ENCODE measurements at places on chromosomes 6 and 20. TPM values are rescaled to one million over a fixed set of nuclear protein-coding genes. Genes with fewer than 3 reads are reported as not detected.
A peak's percentile ranks its signal among the peaks of the same experiment; 100 is the strongest.

GRM1 gene
- total RNA-seq, result not detected

DEFB118 gene
- total RNA-seq, result not detected

MYLK4 gene
- 1.0 TPM for total RNA-seq

LRRC73 gene
- total RNA-seq, result not detected

CLPSL2 gene
- not detected for total RNA-seq

DNA sequence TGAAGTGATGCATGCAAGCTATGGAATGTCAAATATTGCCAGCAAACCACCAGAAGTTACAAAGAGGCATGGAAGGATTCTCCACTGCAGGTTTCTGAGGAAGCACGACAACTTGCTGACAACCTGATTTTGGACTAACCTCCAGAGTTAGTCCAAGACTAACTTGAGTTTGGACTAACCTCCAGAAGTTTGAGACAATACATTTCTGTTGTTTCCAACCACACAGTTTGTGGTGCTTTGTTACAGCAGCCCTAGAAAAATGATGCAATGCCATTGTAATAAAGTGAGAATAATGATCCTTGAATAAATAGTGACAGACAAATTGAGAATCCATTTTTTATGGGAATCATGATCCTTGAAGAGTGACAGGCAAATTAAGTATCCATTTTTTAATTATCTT is 169.9 kb upstream of the HDDC2 start:
- H3K27me3 ChIP-seq, result no peaks in the 10 kb centered on the region
- H3K36me3 ChIP-seq, result no peaks in the 10 kb centered on the region
- H3K4me1 ChIP-seq, result no peaks in the 10 kb centered on the region
- DNase-seq, result no peak
- H3K27ac ChIP-seq, result no peak overlapping the region
- no peak overlapping the region for H3K4me3 ChIP-seq

DNA sequence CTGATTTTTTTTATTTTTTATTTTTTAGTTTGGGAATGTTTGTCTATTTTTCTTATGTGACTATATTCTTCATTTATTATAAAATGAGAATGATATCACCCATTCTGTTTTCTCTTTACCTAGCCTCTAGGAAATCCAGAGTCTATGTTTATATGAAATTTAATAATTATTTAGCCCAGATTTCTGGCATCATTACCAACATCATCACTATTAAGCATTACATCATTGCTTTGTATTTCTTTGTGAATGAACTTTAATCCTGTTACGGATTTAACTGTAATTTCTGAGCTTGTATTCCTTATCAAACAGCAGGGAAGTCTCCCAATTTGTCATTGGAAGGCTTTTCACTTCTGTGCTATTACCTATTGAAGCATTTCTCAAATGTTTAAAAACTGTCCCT is 72.7 kb upstream of the NOX3 start:
- peaks cover 4% of the 10 kb centered on the region for H3K4me1 ChIP-seq
- no peak overlapping the region for H3K27ac ChIP-seq
- DNase-seq, result no peak
- H3K36me3 ChIP-seq, result no peaks in the 10 kb centered on the region

DNA sequence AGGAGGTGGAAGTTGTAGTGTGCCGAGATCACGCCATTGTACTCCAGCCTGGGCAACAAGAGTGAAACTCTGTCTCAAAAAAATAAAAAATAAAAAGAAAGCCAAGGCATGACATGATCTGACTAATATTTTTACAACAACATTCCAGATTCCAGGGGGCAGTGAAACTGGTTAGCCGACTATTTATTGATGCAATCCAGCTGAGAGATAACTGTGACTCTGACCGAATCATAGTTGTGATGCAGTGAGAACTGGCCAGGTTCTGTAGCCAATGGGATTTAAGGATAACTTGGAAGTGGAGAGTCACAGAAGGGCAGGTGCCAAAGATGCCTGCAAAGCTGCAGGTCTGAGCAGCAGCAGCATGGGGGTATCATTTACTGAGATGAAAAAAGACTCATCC is 82.9 kb upstream of the TSHZ2 start:
- no peaks in the 10 kb centered on the region for H3K27me3 ChIP-seq
- H3K4me1 ChIP-seq, result no peaks in the 10 kb centered on the region
- no peaks in the 10 kb centered on the region for H3K36me3 ChIP-seq
- no peak overlapping the region for H3K4me3 ChIP-seq
- H3K27ac ChIP-seq, result no peak overlapping the region

DNA sequence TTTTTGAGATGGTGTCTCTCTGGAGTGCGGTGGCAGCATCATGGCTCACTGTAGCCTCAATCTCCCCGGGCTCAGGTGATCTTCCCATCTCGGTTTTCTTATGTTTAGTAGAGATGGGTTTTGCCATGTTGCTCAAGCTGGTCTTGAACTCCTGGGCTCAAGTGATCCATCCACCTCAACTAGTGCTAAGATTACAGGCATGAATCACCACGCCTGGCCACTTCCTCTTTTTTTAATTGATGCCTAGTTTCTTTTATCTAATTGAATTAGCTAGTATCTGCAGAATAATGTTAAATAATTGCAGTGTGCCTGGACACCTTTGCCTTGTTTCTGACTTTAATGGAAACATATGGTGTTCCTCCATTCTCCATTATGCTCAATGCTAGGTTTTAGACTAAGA is 38.4 kb upstream of the SLC22A16 start:
- no peaks in the 10 kb centered on the region for H3K27me3 ChIP-seq
- no peak overlapping the region for H3K27ac ChIP-seq
- no peaks in the 10 kb centered on the region for H3K4me1 ChIP-seq
- no peak for DNase-seq
- H3K4me3 ChIP-seq, result no peak overlapping the region
- H3K36me3 ChIP-seq, result no peaks in the 10 kb centered on the region

DNA sequence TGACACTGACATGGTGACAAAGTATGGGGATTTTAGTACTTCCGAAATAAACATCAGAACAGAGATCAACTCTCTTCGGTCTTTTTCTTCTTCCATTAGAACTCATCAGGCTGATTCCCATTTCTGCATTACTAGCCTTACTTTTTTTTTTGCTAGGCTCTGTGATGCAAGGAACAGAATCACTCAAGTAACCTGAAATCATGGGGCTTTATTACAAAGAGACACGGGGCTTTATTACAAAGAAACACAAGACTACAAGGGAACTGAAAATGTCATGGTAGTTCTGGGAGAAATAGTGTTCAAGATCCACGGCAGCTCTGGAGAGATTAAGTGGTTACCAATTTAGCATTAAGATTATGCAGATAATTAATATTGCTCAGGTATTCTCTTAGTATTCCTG is 11.6 kb downstream of the SOX4 start:
- H3K36me3 ChIP-seq, result no peaks in the 10 kb centered on the region
- H3K27me3 ChIP-seq, result no peaks in the 10 kb centered on the region
- H3K4me3 ChIP-seq, result no peak overlapping the region
- DNase-seq, result no peak
- no peaks in the 10 kb centered on the region for H3K4me1 ChIP-seq

DNA sequence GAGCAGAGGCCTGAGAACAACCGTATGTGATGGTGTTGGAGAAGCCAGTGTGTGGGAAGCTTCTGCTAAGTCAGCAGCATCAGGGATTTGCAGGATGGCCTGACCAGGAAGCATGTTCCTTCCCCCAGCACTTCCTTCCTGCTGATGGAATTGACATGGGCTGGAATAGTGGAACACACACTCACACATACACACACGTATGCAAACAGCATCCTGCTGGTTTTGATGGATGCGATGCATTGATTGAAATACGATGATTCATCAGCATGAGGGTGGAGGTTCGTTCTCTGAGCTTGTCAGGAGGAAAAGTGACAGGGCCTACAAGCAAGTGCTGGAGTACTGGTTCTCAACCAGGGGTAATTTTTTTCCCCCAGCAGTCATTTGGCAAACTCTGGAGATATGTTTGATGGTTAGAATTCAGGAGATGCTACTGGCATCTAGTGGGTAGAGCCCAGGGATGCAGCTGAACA is 229.1 kb downstream of the NFATC2 start:
- DNase-seq, result no peak
- H3K4me3 ChIP-seq, result no peak overlapping the region

GRCh38 chr6:154373971-154374370 is 17.4 kb upstream of the IPCEF1 start:
- DNase-seq, result no peak
- H3K4me1 ChIP-seq, result no peaks in the 10 kb centered on the region
- no peak overlapping the region for H3K4me3 ChIP-seq
- no peak overlapping the region for H3K27ac ChIP-seq
- H3K36me3 ChIP-seq, result no peaks in the 10 kb centered on the region
- no peaks in the 10 kb centered on the region for H3K27me3 ChIP-seq

- H3K27ac ChIP-seq, result no peak overlapping the region
- no peaks in the 10 kb centered on the region for H3K4me1 ChIP-seq
- H3K36me3 ChIP-seq, result no peaks in the 10 kb centered on the region
- DNase-seq, result no peak
- no peak overlapping the region for H3K4me3 ChIP-seq
- H3K27me3 ChIP-seq, result peaks cover 3% of the 10 kb centered on the region
Measured at GRCh38 chr6:35541836-35542235, 29.1 kb upstream of the TULP1 start.

DNA sequence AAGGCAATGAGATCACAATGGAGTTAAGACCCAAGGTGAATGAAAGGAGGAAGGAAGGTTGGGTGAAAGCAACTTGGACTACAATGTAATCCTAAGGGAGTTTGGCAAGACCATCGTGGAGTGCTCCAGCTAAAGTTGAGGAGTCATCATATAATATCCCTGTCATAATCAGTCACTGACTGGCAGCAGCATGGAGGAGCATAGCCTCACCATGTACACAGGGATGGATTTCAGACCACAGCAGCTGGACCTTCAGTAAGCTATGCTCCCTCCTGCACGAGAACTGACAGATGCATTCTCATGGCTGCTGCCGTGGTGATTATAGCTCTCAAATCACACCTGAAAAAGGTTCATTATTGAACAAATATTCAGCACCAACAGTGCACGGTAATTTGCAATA is 43.0 kb downstream of the GOPC start:
- H3K36me3 ChIP-seq, result peaks cover 22% of the 10 kb centered on the region
- H3K4me3 ChIP-seq, result no peak overlapping the region
- no peak for DNase-seq
- H3K27me3 ChIP-seq, result no peaks in the 10 kb centered on the region
- H3K27ac ChIP-seq, result no peak overlapping the region
- no peaks in the 10 kb centered on the region for H3K4me1 ChIP-seq

DNA sequence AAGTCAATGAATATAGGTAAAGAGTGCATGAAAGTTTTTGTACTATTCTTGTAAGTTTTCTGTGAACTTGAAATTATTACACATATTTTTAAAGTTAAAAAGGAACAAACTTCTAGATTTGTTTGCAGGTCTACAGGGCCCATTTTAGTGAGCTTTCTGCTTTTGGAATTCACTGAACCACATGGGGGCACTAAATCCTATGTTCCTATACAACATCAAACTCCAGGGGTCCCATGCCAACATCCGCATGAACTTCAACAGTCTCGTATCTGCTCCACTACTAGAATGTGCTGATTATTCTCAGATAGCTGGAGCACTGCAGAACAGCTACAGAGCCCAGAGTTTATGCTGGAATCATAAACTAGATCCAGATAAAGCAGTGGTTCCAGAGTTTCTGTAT is 347.9 kb upstream of the SPTLC3 start:
- no peak overlapping the region for H3K27ac ChIP-seq
- no peak overlapping the region for H3K4me3 ChIP-seq
- no peaks in the 10 kb centered on the region for H3K36me3 ChIP-seq

DNA sequence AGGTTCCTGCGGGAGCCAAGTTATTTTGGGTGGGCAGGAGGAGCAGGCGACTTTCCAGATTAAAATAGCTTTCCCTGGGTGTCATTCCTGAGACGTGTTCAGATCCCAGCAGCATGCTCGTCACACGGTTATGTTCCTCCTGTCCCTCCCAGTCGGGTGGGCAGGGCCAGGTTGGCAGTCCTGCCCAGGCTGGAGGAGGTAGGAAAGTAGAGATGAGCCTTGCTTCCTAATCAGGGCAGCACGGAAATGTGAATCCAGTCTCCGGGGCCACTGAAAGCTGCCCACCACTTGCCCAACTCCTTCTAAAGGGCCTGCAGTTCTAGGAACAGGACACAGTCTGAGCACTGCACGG is 137.0 kb downstream of the MRPL14 start:
- no peaks in the 10 kb centered on the region for H3K4me1 ChIP-seq
- no peaks in the 10 kb centered on the region for H3K27me3 ChIP-seq
- no peak overlapping the region for H3K27ac ChIP-seq
- no peaks in the 10 kb centered on the region for H3K36me3 ChIP-seq
- no peak overlapping the region for H3K4me3 ChIP-seq
- DNase-seq, result no peak

DNA sequence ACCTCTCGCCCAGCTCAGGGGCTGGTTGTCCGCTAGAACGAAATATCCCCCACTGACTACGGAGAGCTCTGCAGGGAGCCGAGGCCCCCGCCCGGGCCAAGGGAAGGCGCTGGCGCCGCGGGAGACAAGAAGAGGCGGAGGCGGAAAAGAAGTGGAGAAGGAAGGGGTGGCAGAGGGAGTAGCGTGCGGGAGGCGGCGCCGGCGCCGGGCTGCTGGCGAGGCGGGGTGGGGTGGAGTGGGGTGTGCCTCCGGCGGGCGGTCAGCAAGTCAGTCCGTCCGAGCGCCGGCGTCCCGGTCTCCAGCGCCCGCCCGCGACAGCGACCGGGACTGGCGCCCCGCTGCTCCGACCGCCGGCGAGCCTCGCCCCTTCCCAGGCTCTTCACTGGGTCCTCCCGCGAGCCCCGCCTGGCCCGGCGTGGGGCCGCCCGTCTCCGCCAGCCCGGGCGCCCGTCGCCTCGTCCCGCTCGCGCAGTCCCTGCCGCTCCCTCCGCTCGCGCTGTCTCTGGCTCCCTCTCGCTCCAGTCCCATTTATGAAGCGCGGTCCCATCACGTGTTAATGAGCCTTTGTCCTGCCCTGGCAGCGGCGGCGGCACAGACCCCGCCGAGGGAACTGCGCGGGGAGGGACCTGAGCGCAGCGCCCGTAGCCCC is at the start of gene CNR1:
TSS of gene CNR1 (minus strand) at position 504 of the 649 bp plus-strand sequence. CDS start 21,073 bp downstream, outside the sequence.
- H3K27me3 ChIP-seq, result peaks cover 25% of the 10 kb centered on the region
- H3K4me1 ChIP-seq, result no peaks in the 10 kb centered on the region
- no peaks in the 10 kb centered on the region for H3K36me3 ChIP-seq
- no peak within 1 kb of the TSS for H3K27ac ChIP-seq
- peak within 1 kb of the TSS; percentile 26 for H3K4me3 ChIP-seq

DNA sequence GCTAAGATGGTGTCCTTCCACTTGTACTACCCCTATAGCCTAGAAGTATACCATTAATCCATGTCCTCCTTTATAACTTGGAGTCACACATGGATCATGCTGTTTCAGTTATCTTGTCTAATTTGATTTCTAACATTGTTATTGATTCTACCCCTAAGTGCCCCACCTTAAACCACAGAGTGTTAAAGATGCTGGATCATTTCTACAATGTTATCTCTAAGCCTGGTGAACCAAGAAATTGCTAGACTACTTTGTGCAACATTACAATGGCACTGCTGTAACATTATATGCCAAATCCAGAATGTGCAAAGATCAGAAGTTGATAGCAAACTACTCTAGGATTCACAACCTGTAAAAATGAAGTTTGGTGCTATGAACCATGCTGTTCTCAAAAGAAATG is 1.7 kb downstream of the CGA start:
- no peak overlapping the region for H3K4me3 ChIP-seq
- H3K36me3 ChIP-seq, result no peaks in the 10 kb centered on the region
- no peak overlapping the region for H3K27ac ChIP-seq
- no peak for DNase-seq

DNA sequence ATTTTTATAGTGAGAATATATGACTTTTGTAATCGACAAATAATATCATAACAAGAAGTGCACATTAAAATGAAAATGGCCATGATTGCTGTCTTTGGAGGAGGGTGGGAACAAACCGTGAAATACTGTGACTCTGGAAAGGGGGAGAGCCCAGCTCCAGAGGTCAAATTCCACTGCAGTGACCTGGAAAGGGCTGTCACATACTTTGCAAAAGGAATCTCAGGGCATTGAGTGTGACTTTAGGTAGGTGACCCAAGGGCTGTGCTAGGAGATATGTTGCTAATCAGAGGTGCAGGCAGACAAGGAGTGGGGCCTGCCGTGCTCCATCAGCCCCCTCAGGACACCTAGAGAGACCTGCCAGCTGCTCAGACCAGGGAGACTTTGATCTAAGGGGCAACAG is 28.1 kb upstream of the BMP7 start:
- H3K27ac ChIP-seq, result no peak overlapping the region
- H3K4me3 ChIP-seq, result no peak overlapping the region
- H3K27me3 ChIP-seq, result no peaks in the 10 kb centered on the region

All from T-cell (primary cell).